ENCODE measurements at places on chromosomes 3 and 15. TPM values are rescaled to one million over a fixed set of nuclear protein-coding genes. Genes with fewer than 3 reads are reported as not detected.

The SIDT1 gene
- 2.5 TPM for total RNA-seq

The GABRB3 gene
- 2.3 TPM for total RNA-seq

DNA sequence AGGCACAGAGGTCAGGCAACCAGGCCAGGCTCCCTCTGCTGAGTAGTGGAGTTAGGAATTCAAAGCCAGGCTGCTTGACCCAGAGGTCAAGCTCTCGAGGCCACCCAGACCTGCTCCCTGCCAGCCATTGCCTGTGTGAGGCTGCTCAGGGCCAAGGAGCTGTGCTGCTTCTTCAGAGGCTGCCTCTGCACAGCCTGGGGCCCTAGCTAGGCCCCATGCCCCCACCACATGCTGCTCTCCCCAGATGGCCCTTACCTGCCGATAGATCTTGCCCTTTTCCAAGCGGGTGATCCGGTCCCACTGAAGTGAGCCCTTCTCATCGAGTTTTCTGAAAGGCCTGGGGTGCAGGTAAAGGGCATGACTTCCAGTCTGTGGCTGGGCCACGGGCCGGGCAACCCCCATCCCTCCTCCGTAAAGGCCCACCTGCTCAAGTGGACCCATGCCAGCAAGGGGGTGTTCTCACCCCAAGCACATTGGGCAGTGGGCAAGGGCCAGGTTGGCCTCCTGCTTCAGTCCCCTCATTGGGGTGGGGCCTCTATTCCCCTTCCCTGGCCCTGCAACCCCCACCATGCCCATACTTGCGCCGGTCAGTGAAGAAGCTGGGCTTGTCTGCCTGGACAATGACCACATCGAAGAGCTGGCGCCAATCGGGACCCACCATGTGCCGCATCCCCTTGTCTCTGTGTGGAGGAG lies 6.5 kb downstream of the NT5DC2 start:
- no peak overlapping the region for H3K4me3 ChIP-seq
- DNase-seq, result no peak
- H3K36me3 ChIP-seq, result peaks cover 63% of the 10 kb centered on the region
- H3K4me1 ChIP-seq, result peaks cover 36% of the 10 kb centered on the region
- H3K27me3 ChIP-seq, result no peaks in the 10 kb centered on the region

The INKA1 gene
- 13.2 TPM for total RNA-seq

GRCh38 chr3:122299872-122300460 lies 25.1 kb upstream of the CSTA start:
- no peaks in the 10 kb centered on the region for H3K4me1 ChIP-seq
- no peak overlapping the region for H3K4me3 ChIP-seq
- no peak overlapping the region for H3K27ac ChIP-seq
- no peaks in the 10 kb centered on the region for H3K36me3 ChIP-seq
- H3K27me3 ChIP-seq, result no peaks in the 10 kb centered on the region

DNA sequence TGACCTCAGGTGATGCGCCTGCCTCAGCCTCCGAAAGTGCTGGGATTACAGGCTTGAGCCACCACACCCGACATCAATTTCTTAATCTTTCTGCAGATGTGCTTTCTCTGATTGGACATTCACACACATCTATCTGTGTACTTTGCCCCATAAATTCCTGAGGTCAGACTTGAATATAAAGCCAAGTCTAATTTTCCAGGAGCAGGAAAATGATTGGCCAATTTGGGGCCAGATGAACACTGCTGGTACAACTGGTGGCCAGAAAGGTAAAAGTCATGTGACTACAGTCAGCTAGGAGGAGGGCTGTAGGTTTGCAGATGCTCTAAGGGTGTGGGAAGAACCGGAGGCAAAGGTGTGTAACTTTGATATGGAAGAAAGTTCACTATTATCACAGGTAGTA lies 3.2 kb upstream of the RAD51 start:
- H3K4me3 ChIP-seq, result no peak overlapping the region
- H3K4me1 ChIP-seq, result peaks cover 21% of the 10 kb centered on the region
- peaks cover 9% of the 10 kb centered on the region for H3K36me3 ChIP-seq
- H3K27ac ChIP-seq, result no peak overlapping the region

GRCh38 chr3:23993556-23994243 lies 48.6 kb downstream of the NR1D2 start:
- peaks cover 23% of the 10 kb centered on the region for H3K4me1 ChIP-seq
- H3K36me3 ChIP-seq, result no peaks in the 10 kb centered on the region
- no peak for DNase-seq
- H3K27ac ChIP-seq, result no peak overlapping the region

DNA sequence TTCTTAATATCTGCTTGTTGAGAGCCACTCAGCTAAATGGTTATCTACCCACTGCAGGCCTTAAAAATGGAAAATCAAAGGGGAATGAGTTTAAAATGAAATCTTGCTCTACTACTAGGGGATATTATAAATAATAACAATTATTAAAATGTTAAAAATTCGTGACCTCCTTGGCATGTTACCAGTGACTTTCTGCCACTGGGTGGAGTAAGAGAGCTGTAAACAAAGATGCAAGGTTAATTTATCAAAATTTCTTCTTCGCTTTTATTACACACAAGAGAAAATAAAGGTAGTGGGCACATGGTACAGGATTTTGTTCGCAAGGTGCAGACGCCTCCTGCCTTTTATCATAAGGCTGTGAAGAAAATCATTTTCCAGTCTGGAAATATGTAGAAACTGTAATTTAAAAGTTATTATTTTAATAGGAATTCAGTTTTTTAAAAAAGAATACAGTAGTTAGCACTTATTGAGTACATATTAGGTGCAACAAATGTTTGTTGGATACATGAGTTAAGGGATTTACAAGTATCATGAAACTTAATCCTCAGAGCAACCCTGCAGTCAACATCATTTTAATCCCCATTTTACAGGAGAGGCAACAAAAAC lies 272.6 kb downstream of the SUCLG2 start:
- H3K4me3 ChIP-seq, result no peak overlapping the region
- H3K27ac ChIP-seq, result no peak overlapping the region
- H3K27me3 ChIP-seq, result no peaks in the 10 kb centered on the region
- peaks cover 6% of the 10 kb centered on the region for H3K4me1 ChIP-seq

DNA sequence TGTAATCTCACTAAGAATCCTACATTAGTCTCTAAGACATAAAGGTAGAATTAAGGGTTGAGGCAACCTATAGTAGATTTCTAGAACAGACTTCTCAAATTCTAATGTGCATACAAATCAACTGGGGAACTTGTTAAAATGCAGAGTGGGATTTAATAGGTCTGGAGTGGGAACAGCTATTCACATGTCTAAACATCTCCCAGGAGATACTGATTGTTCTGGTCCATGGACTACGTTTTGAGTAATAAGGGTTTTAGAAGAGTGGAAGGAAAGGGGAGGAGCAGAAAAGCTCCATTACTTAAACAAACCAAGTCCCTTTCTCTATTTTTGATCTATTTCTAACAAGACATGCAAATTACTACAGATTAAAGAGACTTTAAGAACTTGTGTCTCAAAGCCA lies 524.8 kb downstream of the TUSC7 start:
- no peaks in the 10 kb centered on the region for H3K27me3 ChIP-seq
- DNase-seq, result no peak
- H3K27ac ChIP-seq, result no peak overlapping the region
- no peak overlapping the region for H3K4me3 ChIP-seq
- no peaks in the 10 kb centered on the region for H3K36me3 ChIP-seq

The CD96 gene
- total RNA-seq, result 0.22 TPM

GRCh38 chr15:33396475-33396874 lies 85.7 kb downstream of the RYR3 start:
- no peak overlapping the region for H3K27ac ChIP-seq
- H3K36me3 ChIP-seq, result no peaks in the 10 kb centered on the region
- DNase-seq, result no peak
- peaks cover 14% of the 10 kb centered on the region for H3K4me1 ChIP-seq
- H3K27me3 ChIP-seq, result no peaks in the 10 kb centered on the region

- H3K36me3 ChIP-seq, result no peaks in the 10 kb centered on the region
- H3K27me3 ChIP-seq, result no peaks in the 10 kb centered on the region
- no peak overlapping the region for H3K27ac ChIP-seq
- H3K4me3 ChIP-seq, result no peak overlapping the region
- H3K4me1 ChIP-seq, result peaks cover 17% of the 10 kb centered on the region
- DNase-seq, result no peak
These were observed 220.3 kb downstream of the ATP8B4 start for GRCh38 chr15:49898575-49899283.

GRCh38 chr15:69578787-69579583 lies 126.4 kb downstream of the RPLP1 start:
- H3K27ac ChIP-seq, result no peak overlapping the region
- no peak overlapping the region for H3K4me3 ChIP-seq
- DNase-seq, result no peak
- H3K4me1 ChIP-seq, result peaks cover 4% of the 10 kb centered on the region
- H3K36me3 ChIP-seq, result no peaks in the 10 kb centered on the region
- H3K27me3 ChIP-seq, result peaks cover 18% of the 10 kb centered on the region

DNA sequence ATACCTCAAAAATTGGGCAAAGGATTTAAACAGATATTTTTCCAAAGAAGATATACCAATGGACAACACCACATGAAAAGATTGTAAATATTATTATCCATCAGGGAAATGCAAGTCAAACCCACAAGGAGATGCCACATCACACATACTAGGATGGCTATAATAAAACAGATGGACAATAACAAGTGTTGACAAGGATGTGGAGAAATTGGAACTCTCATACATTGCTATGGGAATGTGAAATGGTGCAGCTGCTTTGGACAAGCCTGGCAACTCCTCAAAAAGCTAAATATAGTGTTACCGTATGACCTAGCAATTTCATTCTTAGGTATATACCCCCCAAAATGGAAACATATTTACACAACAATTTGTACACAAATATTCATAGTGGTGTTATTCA lies 59.3 kb downstream of the PPCDC start:
- no peak for DNase-seq
- H3K4me3 ChIP-seq, result no peak overlapping the region
- no peaks in the 10 kb centered on the region for H3K4me1 ChIP-seq
- H3K27ac ChIP-seq, result no peak overlapping the region
- no peaks in the 10 kb centered on the region for H3K27me3 ChIP-seq
- H3K36me3 ChIP-seq, result no peaks in the 10 kb centered on the region

The RBMS3 gene
- 77.4 TPM for total RNA-seq

DNA sequence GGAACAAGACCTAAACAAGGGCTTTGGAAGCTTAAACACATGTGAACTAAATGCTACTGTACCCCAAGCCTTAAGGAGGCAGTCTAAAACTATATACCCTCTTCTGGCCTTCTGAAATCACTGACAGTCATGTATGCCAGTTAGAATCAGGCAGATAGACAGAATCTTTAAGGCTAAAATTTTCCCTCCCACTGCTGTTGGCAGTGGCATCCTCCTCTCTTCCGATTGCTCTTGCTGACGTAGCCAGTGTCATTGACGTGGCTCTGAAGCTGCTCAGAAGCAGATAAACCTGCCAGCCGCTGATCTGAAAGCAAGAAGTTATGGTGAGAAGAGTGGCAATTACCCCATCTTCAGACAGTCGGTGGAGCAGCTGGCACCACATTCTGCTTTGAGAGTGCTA lies 3.3 kb downstream of the RYR3 start:
- H3K36me3 ChIP-seq, result no peaks in the 10 kb centered on the region
- peaks cover 27% of the 10 kb centered on the region for H3K27me3 ChIP-seq
- H3K4me1 ChIP-seq, result peaks cover 6% of the 10 kb centered on the region
- H3K4me3 ChIP-seq, result no peak overlapping the region

DNA sequence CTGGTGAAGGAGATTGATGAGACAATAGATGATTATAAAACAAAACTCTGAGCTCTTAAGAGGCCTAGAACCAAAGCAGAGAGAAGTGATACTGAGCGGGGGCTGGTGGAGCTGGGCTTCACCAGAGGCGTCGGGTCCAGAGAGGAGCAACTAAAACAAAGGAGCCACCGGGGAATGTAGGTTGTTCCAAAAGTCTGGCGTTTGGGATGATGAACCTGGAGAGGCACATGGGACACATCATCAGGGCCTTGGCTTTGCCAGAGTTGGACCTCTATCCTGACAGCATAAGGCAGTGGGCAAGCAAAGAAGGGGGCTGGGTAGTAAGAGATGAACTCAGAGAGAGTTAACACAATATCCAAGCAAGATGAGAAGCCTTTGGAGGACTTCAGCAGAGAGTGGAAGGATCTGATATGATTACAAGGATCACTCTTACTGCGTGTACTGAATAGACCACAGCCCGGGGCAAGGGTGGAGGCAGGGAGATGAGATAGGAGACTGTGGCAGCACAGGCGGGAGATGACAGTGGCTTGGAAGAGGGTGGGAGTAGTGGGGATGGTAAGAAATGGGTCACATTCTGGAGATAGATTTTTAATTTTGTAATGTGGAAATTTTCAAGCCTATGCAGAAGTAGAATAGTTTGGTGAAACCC lies 36.0 kb upstream of the RASA2 start:
- no peaks in the 10 kb centered on the region for H3K4me1 ChIP-seq
- no peak overlapping the region for H3K27ac ChIP-seq
- no peak for DNase-seq
- H3K36me3 ChIP-seq, result no peaks in the 10 kb centered on the region

The HIGD2B gene
- total RNA-seq, result not detected

- no peak for DNase-seq
- H3K4me1 ChIP-seq, result peaks cover 7% of the 10 kb centered on the region
These were observed 42.5 kb upstream of the TPM1 start for GRCh38 chr15:62999923-63000561.

GRCh38 chr3:14151471-14152083 lies 26.7 kb downstream of the TMEM43 start:
- H3K36me3 ChIP-seq, result peaks cover 62% of the 10 kb centered on the region
- no peak overlapping the region for H3K4me3 ChIP-seq
- peaks cover 2% of the 10 kb centered on the region for H3K4me1 ChIP-seq
- no peaks in the 10 kb centered on the region for H3K27me3 ChIP-seq
- DNase-seq, result no peak
- no peak overlapping the region for H3K27ac ChIP-seq

DNA sequence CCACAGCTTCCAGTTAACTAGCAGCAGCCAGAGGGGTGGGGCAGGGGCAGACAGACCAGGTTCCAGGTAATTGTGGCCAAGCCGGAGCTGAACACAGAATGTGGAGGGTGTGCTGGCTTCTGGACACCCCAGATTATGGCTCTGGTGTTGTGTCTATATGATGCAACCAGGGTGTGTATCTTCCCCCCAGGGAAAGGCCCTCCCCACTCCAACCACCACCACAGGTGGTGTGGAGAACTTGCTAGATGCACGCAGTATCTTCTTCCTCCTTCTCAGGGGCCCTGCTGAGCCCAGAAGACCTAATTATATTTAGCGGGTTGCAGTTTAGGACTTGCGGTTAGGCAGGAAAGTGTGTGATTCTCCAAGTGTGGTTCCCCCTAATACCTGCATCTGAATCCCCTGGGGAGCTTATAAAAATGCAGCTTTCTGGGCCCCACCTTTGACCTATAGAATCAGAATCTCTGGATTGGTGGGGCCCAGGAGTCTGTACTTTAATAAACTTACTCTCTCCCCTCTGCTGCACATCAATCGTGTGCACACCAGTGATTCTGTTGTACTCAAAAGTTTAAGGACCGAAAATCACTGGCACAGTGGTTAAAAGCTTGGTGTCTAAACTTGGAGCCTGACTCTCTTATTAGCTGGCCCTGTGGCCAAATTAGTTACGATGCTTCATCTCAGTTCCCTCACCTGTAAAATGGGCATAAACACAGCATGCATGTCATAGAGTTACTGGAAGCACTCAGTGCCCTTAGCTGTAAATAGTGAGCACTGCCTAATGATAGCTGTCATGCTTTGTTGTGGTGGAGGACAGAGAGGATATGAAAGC lies 379.1 kb upstream of the PROK2 start:
- no peaks in the 10 kb centered on the region for H3K27me3 ChIP-seq
- H3K27ac ChIP-seq, result no peak overlapping the region
- no peak for DNase-seq
- no peaks in the 10 kb centered on the region for H3K36me3 ChIP-seq
- H3K4me3 ChIP-seq, result no peak overlapping the region

GRCh38 chr15:40468898-40469331 lies 1.9 kb upstream of the CHST14 start:
- H3K36me3 ChIP-seq, result peaks cover 37% of the 10 kb centered on the region
- H3K27ac ChIP-seq, result no peak overlapping the region
- no peaks in the 10 kb centered on the region for H3K27me3 ChIP-seq

GRCh38 chr3:172666181-172666872 lies 44.5 kb downstream of the NCEH1 start:
- H3K4me3 ChIP-seq, result no peak overlapping the region
- DNase-seq, result no peak
- no peaks in the 10 kb centered on the region for H3K36me3 ChIP-seq
- no peaks in the 10 kb centered on the region for H3K4me1 ChIP-seq
- H3K27me3 ChIP-seq, result no peaks in the 10 kb centered on the region
- no peak overlapping the region for H3K27ac ChIP-seq

All from muscle of leg (tissue), 16 donors.